ENCODE measurements at places on chromosomes 7 and 10. TPM values are rescaled to one million over a fixed set of nuclear protein-coding genes. Genes with fewer than 3 reads are reported as not detected.

ACBD7 gene
- total RNA-seq, result 0.91 TPM

ZP3 gene
- total RNA-seq, result 7.9 TPM

DPP6 gene
- total RNA-seq, result not detected

C7orf25 gene
- total RNA-seq, result 5.5 TPM

TMEM130 gene
- 0.57 TPM for total RNA-seq

POU6F2 gene
- total RNA-seq, result 1.6 TPM

GJD4 gene
- not detected for total RNA-seq

PAPOLB gene
- 0.38 TPM for total RNA-seq

ADRA2A gene
- total RNA-seq, result 0.40 TPM

CYP26C1 gene
- total RNA-seq, result 0.34 TPM

GRK5 gene
- 4.9 TPM for total RNA-seq
